ENCODE measurements at places on chromosomes 16 and 17.

GRCh38 chr17:35808240-35808961 lies 883 bp upstream of the TAF15 start:
- no peak for DNase-seq

DNA sequence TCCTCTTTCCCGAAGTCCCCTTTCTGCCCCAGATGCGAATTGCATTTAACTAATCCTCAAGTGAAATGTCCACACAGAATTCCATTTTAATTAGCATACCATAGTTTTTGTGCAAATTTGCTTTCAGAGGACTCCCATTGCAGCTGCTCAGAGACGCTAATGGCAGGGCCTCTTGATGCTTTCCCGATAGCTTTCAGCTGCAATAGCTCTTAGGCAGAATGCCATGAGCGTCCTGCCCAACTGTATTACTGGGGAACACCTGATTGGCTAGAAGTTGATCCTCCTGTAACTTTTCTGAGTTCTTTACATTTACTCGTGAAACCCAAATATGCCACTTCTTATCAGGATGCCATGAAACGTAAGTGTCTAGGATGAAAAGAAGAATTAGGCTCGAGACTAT lies 203.0 kb downstream of the UTP18 start:
- DNase-seq = no peak

- DNase-seq = no peak
These were observed 43.5 kb downstream of the EFCAB13 start for GRCh38 chr17:47367257-47367656.

DNA sequence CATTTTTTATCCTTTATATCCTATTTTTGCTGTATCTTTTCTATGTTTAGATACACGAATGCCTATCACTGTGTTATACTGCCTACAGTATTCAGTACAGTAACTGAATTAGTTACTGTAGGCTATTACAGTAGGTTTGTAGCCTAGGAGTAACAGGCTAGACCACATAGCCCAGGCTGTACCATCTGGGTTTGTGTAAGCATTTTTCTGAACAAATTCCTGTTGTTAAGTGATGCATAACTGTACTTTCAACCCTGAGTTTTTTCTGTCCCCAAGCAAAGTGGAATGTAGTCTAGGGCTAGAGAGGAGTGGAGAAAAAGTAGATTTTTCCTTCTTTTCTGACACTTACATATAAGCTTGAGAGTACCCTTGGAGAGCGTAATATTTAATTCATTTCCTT lies 282.1 kb downstream of the HS3ST3B1 start:
- no peak for DNase-seq

GRCh38 chr17:79646721-79647455 lies 36.0 kb upstream of the RBFOX3 start:
- no peak for DNase-seq

DNA sequence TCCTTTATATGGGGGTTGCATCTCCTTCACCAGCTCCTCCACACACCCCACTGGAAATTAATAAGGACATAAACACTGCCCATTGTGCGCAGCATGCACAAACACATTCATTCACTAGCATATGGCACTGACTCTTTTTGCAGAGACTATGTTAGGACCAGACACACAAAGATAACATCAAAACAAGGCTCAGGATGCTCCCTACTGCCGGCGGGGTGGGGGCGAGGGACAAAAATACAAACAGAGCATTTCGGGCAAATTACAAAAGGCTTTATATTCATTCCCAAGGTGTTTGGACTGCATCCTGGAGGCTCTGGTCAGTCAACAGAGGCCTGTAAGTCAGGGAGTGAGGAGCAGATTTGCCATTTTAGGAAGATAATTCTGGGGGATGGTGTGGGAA lies 299.7 kb downstream of the SLC39A11 start:
- DNase-seq = no peak

- DNase-seq = no peak
These were observed 35.4 kb downstream of the ARSG start for GRCh38 chr17:68326681-68327080.

GRCh38 chr17:73503560-73503959 lies 140.7 kb downstream of the SDK2 start:
- DNase-seq = no peak

Data from stimulated activated CD4-positive, alpha-beta T cell treated with anti-CD3 and anti-CD28 coated beads, Interleukin-15, amount 100 ng/mL, for 1 hour (primary cell).